Activated CD4-positive, CD25-positive, alpha-beta regulatory T cell treated with anti-CD3 and anti-CD28 coated beads, Interleukin-2, amount 50 U/mL, for 72 hours (primary cell): ENCODE measurements at places on chromosomes 5 and 9.

DNA sequence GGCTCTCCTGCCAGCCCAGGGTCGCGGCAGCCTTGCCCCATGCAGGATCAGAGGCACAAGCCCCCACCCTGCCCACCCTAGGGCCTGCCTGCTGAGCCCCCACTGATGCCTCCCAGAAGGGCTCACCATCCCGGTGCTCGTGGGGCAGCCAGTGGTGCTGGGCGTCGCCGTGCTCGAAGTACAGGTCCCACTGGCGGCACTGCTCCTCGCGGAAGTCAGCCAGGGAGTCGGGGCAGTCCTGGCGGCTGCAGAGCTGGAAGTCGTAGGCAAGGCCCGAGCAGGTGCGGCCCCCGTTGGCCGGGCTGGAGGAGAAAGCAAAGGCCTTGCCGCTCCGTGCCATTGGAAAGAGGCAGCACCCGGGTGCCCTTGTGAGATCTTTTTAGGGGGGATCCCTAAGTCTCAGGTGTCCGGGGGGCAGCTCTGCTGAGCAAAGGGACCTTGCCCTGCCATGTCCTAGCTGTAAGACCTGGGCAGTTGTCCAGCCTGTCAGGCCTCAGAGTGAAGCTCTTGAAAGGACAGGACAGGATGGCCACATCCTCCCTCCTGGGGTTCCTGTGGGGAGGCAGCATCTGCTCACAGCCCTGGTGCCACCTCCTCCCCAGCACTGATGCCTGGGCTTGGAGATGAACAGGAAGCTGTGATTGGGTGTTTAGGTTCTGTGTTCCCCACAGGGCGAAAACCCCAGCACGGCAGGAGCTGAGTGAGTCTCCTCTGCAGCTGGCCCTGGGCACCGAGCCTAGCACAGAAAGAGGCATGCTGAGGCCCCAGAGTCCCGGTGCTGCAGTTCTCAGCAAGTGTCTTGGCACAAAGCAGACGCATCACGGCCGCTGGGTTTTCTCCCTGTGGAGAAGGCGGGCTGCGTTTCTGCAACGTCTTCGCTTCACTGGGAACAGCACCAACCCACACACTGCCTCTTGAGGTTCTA is 77.7 kb downstream of the ZNF354C start:
- DNase-seq = no peak

GRCh38 chr9:90964101-90965020 is 162.7 kb downstream of the SYK start:
- DNase-seq = no peak

- DNase-seq = no peak
Observed at GRCh38 chr5:5792106-5792505, 369.6 kb downstream of the ICE1 start.

DNA sequence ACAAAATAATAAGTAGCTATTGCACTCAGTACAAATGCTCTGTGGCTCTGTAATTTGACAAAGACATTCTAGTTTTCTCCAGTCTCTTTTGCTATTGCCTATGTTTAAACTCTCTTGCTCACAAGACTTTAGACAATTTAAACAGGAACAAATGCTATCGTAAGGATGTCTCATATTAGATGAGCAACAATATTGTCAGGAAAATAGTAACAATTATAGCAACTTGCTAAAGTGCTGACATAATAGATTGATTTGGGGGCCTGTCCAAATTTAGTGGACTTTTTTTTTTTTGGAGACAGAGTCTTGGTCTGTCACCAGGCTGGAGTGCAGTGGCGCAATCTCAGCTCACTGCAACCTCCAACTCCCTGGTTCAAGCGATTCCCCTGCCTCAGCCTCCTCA is 11.8 kb downstream of the KIF2A start:
- no peak for DNase-seq

DNA sequence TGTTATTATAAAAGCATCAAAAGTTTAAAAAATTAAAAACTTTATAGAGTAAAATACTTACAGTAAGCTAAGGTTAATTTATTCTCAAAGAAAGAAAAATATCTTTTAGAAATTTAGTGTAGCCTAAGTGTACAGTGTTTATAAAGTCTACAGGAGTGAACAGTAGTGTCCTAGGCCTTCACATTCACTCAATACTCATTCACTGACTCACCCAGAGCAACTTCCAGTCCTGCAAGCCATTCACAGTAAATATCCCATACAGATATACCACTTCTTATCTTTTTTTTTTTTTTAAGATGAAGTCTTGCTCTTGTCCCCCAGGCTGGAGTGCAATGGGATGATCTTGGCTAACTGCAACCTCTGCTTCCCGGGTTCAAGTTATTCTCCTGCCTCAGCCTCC is 73.1 kb upstream of the FST start:
- DNase-seq = no peak

GRCh38 chr9:137277329-137278041 is at the start of gene TOR4A:
TOR4A (plus strand) TSS chr9:137277726; CDS start chr9:137278690, 964 bp downstream.
- DNase-seq = peak; percentile 66

DNA sequence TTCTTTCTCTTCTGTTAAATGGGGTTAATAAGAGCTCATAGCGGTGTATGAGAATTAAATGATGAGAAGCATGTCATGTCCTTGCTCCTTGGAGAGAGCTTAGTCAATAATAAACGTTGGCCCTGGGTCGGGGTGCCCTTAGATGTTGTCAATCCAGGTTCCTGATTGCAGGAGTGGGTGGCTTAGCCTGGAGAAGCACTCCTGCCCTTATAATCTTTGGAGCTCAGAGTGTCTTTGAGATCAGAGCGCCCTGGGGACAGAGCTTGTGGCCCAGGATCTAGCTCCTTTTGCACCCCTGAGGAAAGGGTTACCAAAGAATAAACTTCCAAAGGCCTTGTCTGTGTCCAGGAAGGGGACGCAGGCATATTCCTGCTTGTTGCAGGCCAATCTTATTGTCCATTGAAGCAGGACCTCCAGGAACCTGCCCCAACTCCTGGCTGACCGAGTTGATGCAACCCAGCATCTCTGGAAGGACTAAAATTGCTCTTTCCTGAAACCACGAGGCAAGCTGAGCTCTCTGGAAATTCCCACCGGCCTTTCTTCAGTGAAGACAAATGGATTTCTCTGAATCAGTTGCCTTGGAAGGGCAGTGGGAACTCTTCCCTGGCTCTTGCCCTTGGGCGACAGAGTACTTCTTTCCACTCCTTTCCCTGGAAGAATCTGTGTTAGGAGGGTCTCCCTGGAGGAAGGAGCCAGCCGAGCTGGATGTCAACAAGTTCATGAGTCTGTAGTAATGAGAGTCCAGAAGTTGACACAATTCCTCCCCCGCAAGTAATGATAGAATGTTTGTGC is 6.4 kb upstream of the AMBP start:
- DNase-seq = no peak

DNA sequence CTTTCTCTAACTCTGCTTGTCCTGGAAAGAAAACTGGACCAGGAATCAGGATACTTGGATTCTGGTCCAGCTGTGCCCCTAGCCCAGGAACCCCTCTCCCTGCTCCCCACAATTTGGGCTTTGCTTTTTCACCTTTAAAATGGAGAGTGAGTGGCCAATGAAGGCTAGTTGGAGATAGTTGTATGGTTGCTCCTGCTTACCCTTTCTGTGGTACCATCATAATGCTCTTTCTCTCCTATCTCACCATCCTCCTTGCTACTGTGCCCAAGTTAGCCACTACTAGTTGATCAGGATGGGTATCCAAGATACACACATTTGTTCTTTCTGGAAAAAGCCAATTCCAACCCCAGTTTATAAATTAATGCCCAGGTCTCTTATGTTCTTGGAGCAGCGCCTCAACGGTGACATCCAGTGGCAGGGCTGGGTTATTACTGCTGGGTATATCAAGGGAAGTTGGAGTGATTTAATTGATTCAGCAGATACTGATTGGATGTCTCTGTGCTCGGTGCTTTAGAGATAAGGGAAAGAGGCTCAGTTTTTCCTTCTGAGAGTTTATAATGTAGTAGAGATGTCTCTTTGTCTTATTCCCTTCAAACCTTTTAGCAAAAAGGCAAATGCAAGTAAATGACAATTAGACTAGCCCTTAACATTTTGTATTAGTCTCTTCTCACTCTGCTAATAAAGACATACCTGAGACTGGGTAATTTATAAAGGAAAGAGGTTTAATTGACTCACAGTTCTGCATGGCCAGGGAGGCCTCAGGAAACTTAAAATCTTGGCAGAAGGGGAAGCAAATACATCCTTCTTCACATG is 38.5 kb downstream of the FAXDC2 start:
- DNase-seq = peak; percentile 54

DNA sequence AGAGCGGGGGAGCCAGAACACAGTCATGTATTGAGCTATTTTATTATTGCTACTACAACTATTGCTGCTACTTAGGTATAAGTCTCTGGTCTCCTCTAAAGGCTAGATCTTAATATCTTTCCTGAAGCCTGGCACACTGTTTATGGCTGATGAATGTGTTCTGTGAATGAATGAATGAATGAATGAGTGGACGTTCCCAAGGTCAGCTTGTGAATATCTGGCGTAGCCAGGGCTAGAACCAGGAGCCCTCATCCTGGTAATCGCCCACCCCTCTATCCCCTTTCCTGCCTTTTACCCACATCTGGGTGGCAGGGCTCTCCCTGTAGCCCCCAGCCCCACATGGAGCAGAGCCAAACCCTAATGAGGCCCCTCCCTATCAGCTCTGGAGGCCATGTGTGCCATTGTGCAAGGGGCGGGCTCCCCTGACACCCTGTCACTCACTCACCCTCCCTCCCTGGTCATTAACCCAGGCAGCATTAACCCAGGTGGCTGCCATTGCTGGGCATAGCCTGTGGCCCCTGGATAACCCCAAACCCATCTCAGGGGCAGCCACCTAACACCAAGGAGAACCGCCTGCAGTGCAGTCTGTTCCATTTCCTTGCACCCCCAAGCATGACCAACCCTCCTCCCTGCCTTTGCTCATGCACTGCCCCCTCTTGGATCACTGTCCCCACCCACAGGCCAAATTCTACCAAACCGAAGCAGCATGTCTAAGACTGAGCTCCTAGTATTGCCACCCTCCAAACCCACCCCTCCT is 2.0 kb upstream of the AKNA start:
- DNase-seq = no peak

- DNase-seq = no peak
Observed at GRCh38 chr9:105912157-105912862, 218.0 kb downstream of the TMEM38B start.
